Daoy (cell line): ENCODE measurements at places on chromosomes 2 and 18.

- DNase-seq: no peak
These were observed 41.5 kb downstream of the HDAC4 start for GRCh38 chr2:239359196-239359912.

- no peak for DNase-seq
These were observed 755 bp upstream of the ATP9B start for GRCh38 chr18:79068341-79068936.

GRCh38 chr18:55908901-55909366 is 320.9 kb upstream of the TCF4 start:
- DNase-seq: peak; percentile 10

DNA sequence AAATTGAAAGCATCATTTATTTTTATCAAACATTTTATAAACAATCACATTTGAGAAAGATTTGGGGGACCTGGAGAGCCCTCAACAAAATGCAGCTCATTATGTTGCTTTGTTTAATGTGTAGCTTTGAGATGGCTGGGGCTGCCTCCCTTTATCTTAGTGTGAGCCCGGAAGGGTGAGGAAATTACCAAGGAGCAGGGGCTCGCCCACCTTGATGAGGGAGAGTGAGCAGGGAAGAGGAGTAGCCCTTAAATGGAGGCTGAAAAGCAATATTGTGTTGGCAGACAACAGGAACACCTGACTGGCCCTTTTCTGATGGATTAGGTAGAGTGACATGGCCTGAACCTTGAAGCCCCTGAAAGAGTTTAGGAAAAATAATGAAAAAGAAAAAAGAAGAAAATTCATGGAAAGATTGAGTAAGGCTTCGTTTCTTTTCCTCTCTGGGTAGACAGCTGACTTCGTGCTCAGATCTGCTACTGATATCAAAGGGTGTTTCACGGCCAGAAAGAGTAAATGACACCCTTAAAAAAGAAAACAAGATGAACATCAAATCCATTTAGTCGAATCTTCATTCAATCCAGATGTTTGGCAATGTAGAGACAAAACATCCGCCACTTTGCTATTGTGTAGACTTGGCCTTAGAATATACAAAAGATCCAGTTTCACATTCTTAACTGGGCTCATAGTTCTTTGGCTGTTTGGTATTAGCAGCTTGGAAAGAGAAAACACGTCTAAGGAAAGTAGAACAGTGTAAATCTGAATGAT is 206.5 kb upstream of the TCF4 start:
- DNase-seq: no peak

- DNase-seq: peak; percentile 97
These were observed 126.3 kb downstream of the IRS1 start for GRCh38 chr2:226673314-226673723.

DNA sequence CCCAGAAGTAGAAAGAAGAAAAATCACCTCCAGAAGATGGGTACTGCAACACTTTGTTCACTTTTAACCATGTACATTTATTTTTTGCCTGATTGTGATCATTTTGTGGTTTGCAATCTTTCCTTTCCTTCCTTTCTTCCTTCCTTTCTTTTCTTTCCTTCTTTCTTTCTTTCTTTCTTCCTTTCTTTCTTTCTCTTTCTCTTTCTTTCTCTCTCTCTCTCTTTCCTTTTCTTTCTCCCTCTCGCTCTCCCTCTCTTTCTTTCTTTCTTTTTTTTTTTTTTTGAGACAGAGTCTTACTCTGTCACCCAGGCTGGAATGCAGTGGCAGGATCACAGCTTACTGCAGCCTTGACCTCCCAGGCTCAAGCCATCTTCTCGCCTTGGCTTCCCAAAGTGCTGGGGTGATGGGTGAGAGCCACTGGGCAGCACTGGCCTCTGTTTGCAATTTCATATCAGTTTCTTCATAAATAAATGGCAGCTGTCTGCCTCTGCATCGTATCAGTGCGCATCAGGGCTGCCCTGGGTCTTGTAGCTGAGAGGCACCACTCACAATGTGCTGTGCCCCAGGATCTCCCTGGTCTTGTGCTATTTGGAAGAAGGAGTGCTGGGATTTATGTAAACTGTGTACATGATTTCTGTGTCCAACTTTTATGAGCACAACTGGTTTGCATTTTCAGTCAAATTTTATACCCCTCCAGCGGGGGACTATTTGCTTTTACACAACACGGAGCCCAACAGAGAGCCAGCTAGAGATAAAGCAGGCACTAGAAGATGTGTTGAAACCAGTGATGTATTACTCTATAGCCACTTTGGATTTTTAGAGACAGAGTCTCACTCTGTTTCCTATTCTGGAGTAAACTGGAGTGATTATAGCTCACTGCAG is 6.9 kb upstream of the LIMS2 start:
- DNase-seq: no peak

DNA sequence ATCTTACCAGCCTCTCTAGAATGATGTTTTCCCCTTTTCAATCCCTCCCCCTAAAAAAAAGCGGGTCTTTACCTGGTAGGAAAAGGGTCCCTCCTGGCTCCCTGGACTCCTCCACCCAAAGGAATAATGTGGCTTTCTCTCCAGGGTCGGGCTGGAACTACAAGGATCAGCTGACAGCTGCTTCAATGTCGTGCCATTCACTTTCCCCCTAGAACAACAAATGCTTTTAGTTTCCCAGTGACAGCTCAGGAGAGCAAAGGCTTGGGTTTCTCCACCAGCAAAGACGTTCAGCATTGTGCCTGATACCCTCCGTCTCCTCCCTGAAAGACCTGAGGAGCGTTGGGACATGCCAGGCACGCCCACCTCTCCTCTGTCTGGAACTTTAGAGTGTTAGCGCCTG is 173.8 kb upstream of the SIX3 start:
- no peak for DNase-seq

DNA sequence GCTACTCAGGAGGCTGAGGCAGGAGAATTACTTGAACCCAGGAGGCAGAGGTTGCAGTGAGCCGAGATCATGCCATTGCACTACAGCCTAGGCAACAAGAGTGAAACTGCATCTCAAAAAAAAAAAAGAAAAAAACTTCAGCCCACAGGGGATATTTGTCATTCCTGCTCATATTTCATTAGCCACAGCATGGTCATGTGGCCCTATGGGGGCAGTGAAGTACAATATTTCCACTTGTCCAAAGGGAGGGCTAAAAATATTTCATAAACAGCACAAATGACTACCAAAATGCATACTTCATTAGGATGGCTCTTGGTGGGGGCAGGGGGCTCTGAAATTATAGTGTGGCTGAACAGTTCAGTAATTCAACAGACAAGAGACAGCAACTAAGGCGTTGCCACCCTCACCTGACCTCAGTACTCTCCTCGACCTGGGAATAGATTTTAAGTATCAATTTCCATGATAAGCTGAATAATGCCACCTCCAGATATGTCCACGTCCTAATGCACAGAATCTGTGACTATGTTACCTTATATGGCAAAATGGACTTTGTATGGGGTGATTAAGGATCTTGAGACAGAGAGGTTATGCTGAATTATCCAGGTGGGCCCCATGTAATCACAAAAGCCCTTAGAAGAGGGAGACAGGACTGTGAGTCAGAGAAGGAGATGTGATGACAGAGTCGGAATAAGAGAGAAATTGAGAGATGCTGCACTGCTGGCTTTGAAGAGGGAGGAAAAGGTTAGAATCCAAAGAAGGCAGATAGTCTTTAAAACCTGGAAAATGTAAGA is 158.2 kb upstream of the CRIM1 start:
- peak; percentile 6 for DNase-seq

- DNase-seq: no peak
These were observed 228.3 kb upstream of the SIX3 start for GRCh38 chr2:44713170-44713569.

- DNase-seq: no peak
These were observed 21.6 kb upstream of the GPR55 start for GRCh38 chr2:230946429-230947234.

GRCh38 chr2:199704358-199705238 is 146.4 kb downstream of the FTCDNL1 start:
- peak; percentile 34 for DNase-seq

DNA sequence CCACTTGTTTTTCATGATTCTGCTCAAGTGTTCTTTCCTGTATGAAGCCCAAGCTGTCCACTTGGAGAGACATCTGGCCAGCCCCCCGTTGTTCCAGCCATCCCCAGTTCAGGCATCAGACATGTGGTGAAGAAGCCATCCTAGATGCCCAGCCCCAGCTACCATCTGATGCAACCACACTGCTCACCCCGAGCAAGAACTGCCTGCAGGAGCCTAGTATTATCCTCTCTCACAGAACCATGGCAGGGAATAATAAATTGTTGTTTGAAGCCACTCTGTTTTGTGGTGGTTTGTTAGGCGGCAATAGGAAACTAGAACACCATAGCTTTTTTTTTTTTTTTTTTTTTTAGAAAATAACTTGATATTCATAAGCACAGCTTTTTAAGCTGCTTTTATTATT is 19.5 kb upstream of the DARS1 start:
- no peak for DNase-seq

DNA sequence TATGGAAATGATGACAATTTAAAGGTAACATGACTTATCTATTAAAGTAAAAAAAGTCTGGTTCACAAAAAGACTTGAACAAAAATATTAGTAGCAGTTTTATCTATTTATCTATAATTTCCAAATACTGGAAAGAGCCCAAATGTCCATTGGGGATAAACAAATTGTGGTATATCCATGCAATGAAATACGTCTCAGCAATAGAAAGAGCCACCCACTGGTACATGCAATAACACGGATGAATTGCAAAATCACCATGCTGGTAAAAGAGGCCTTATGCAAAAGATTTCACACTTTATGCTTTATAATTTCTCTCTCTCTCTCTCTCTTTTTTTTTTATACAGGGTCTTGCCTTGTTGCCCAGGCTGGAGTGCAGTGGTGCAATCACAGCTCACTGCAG is 91.4 kb upstream of the ASAP2 start:
- no peak for DNase-seq

GRCh38 chr2:67260343-67261277 is 136.5 kb upstream of the ETAA1 start:
- peak; percentile 79 for DNase-seq

GRCh38 chr2:168155680-168156079 is 91.7 kb downstream of the STK39 start:
- DNase-seq: no peak

DNA sequence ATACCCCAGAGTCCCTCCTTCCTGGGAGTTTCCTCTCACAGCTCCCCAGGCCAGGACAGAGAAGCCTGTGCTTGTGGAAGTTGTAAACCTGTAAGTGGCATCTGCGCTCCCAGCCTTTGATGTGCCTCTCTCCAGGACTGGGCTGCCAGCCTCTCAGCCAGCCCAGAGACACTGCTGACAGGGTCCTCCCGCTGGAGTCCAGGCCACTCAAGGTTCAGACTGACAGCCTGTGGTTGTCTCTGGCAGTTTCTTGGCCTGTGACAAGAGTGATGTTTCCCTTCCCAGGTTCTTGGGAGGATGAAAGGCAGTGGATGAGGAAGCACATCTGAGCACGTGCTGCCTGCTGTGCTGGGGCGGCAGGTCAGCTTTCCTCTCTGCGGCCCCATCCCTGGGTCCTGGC is 3.0 kb downstream of the SLC35F6 start:
- DNase-seq: no peak

DNA sequence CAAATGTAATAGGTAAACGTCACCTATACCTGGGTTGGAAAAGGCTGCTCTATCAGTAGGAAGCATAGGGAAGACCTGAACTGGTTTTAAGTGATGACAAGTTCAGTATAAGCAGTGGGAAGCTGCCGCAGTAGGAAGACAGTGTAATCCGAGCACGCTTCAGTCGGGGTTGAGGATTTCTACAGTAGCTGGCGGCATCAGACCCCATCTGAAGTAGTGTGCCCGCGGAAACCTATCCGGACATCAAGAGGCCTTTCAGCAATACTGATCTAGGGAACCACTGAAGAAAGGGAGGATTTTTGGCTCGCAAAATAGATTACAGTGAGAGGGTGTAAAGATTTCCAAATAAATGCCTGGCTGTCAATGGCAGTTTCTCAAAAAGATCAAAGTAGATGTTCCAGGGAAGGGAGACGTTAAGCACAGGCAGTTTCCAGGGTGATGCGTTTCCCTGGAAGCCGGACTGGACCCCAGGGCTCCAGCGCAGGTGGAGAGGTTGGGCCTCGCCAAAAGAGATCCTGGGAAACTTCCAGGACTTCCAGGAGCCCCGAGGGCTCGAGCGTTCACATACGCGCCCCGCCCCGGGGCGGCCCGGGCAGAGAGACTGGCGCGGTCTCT is 5.3 kb downstream of the LOXL3 start:
- DNase-seq: no peak

DNA sequence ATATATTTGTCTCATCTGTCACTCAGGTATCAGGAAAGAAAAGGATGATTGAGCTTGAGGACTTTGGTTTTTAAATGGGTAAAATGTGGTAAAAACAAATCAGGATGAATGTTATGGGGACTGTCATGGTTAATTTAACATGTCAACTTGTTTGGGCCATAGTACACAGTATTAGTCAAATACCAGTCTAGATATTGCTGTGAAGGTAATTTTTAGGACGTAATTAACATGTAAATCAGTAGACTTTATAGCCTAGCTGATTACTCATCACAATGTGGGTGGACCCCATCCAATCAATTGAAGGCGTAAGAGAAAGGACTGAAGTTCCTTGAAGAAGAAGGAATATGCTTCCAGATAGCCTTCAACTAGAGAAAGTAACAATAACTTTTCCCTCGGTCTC is 275.7 kb upstream of the ZNF804A start:
- no peak for DNase-seq

- DNase-seq: no peak
These were observed 5.4 kb downstream of the SEMA4C start for GRCh38 chr2:96864343-96865091.

DNA sequence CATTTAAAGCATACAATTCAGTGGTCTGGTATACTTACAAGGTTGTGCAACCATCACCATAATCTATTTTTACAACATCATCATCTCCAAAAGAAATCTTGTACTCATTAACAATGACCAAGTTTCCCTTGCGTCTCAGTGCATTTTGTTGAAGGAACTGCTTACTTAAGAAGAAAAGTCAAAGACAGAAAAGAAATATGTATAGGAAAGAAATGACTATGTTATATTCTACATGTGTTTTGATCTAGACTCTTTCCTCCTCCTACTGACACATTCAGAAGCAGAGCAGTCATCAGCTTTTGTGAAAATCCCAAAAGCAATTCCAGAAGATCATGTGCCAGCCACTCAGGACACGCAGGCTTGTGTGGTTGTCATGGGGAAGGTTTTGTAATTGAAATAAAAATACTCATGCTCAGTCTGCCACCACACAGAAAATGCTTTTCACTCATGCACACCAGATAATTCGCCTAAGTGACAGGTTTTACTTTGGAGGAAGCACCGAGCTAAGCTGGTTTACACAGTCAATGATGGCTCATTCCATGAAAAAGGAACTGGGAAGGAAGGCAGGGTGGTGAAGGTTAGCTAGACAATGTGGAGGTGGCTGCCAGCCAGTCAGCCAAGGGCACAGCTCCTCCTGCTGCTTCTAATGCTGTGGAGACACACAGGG is 158.5 kb upstream of the REV1 start:
- DNase-seq: peak; percentile 27

DNA sequence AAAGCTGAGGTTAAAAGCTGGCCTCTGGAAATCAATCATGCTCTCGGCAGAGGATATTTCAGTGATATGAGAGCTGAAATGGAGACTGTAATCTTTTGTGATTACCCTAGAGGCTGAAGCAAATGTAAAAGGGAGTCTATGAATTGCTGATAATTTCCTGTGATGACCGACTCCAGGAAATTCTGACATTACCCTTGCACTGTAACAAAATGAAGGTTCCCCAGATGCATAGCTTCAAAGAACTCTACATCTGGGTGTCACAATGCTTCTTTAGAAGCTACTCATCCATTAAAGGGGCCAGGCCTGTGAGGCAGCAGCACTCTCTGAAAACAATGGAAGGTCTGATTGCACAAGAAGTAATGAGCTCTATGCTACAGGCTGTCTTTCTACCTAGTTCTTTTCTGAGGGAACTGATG is 268.2 kb upstream of the SESTD1 start:
- DNase-seq: no peak
